ENCODE measurements at places on chromosomes 5 and 9.

GRCh38 chr5:159911349-159911748, 4.9 kb upstream of the ADRA1B start:
- no peak for DNase-seq

DNA sequence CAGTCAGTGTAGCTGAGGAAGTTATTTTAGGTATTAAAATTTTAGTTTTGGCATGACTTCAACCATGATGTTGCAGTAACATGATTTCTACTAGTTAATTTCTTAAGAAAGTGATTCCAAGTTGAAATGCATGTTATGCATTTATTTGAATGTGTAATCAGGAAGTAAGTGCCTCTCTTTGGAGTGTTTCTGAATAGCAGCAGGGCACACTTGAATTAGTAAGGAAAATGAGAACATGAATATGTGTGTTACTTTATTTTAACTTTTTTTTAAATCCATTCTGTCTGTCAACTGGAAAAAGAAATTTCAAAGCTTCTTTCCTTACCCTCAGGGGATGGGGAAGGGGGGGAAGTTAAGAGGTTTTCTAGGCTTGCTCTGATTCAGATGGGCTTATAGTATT, 40.4 kb downstream of the CTNNA1 start:
- no peak for DNase-seq

DNA sequence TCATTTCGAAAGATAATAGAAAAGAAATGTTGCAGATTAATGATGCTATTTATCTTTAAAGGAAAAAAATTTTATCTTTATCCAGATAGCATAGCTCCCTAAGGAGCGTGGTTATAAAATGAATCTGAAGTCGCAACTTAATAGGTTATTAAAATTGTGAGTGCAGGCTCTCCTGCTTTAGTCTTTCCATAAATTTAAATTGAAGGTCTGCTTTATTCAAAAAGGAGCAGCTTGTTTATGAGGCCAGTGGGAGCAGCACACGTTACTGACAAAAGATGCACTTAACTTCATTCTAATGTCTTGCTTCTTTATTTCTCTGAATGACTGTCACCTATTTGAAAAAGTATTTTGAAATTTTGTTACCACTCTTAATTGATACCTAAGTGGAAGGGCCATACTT, 95.0 kb downstream of the ZCCHC7 start:
- DNase-seq = no peak

DNA sequence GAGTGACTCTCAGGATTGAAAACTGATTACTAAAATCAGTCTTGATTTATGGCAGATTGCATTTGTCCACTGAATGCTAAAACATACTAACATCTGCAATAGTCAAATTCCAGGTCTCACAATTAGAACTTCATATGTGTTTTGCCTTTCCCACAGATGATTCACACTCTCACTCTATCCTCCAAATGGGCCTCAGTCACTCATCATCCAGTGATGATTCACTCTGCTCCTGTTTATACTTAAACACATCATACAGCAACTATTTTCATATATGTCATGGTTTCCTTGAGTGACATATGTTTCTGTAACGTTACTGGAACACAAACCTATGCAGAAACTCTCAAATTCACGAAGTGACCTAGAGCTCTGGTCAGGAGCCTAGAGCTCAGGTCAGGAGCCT, 512.9 kb downstream of the HINT1 start:
- no peak for DNase-seq

DNA sequence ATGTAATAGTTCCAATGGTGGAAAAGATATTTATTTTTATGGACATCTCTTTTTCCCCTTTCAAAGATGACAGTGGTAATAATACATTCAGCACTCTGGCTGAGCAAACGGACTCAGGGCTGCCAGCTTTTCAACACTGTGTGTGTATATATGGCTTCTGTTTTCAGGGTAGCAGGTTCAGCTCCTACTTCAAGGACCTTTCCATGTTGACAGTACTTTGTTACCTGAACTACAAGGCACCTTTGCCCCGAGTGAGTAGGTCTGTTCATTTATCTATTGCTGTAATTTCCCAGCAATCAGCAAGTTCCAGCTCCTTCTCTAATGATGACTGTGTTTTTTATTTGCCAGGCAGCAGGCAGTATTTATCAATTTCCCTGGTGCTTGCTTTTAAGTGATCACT, 387.4 kb upstream of the KIF2A start:
- no peak for DNase-seq

- DNase-seq = no peak
Observed at GRCh38 chr5:172451771-172452197, 2.5 kb downstream of the SH3PXD2B start.

DNA sequence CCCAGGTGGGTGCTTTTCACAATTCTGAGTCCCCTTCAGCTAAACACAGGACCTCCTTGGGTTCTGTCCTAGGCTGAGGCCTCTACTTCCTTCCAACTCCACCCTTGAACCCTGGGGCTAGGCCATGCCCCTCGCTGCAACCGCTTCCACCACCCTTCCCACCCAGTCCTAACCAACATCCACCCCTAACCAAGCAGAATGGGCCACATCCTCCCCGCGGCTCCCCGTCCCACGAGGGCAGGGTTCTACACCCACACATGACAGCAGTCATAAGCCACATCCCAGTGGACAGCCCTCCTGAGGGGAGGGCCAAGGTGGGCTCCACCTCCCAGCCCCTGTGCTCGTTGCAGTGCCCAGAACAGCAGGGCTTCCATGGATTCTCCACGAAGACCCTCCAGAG, 65.8 kb downstream of the SHB start:
- DNase-seq = no peak

DNA sequence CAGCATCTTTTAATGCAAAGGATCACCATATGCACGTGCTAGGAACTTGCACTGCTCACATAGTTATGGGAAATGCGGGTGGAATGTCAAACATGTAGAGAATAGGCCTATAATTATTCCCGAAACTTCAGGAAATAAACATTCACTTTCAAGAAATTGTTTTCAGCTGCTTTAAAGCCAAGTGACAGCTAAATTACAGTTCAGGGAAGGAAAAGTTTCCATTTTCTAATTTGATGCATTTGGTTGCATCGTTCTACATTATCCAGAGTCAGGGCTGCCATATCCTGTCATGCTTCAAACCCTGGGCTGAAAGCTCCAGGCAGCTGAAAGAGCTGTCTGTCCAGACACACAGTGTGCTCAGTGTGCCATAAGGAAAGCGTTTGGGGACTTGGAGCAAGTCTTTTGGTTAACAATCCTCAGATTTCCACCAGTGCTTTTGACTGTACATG, 518.1 kb downstream of the CSNK1G3 start:
- no peak for DNase-seq

DNA sequence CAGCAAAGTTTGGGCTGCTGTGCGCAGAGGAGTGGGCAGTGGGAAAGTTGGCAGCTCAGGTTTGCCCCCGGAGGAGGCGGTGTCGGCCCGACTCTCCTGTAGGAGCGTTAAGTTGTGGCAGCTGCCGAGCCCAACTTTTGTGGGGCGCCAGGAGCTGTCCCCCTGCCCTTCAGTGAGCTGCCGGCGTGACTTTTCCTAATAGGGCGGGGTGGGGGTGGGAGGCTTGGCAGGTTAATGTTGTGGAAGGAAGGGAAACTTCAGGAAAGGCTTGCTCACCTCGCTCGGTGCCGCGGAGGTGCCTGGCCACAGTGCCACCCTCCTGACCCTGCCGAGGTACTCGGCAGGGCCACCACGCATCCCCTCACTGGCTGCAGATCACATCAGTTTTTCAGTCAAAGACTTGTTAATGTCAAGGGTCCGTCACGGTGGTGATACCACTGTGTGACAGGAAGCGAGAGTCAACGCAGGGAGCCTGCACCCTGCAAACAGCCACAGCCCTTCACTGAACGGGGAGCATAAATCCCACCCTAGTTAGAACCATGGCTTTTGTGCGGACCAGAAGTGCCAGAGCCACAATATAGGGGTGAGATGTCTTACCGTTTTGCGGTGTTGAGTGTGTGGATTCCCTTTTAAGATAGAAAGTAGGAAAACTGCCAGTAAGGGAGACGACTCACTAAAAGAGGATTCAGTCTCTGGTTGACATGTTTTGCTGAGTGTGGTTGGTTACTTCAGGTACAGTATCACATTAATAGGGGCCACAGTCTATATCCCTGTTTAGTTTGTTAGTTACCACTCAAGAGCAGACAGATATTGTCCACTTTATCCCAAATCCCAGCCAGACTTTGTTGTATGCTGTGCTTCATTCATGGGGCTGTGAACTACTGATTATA, 796 bp downstream of the LNPEP start:
- DNase-seq = no peak

- DNase-seq = no peak
Observed at GRCh38 chr5:172444110-172444510, 10.2 kb downstream of the SH3PXD2B start.

Measured in stimulated activated CD4-positive, alpha-beta T cell treated with anti-CD3 and anti-CD28 coated beads, Interleukin-1b, Interleukin-23, amount 100 ng/mL, for 4 hours (primary cell).